ENCODE measurements at places on chromosomes 16 and 17. TPM values are rescaled to one million over a fixed set of nuclear protein-coding genes. Genes with fewer than 3 reads are reported as not detected.

DNA sequence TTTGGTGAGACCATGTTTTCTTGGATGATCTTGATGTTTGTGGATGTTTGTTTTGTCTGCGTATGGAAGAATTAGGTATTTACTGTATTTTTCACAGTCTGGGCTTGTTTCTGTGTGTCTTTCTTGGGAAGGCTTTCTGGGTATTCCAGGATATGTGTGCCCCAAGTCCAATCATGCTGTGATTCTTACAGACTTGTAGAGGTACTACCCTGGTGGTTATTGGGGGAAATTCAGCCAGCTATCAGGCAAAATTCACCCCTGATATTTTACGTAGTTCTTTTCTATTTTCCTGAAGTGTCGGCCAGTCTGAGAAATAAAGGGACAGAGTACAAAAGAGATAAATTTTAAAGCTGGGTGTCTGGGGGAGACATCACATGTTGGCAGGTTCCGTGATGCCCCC is 33.4 kb upstream of the ARL4D start:
- no peak for DNase-seq

- no peak for DNase-seq
Observed at GRCh38 chr16:84567286-84567962, 50.5 kb downstream of the COTL1 start.

GRCh38 chr16:2178321-2179106 is 17.9 kb downstream of the CASKIN1 start:
- no peak for DNase-seq

DNA sequence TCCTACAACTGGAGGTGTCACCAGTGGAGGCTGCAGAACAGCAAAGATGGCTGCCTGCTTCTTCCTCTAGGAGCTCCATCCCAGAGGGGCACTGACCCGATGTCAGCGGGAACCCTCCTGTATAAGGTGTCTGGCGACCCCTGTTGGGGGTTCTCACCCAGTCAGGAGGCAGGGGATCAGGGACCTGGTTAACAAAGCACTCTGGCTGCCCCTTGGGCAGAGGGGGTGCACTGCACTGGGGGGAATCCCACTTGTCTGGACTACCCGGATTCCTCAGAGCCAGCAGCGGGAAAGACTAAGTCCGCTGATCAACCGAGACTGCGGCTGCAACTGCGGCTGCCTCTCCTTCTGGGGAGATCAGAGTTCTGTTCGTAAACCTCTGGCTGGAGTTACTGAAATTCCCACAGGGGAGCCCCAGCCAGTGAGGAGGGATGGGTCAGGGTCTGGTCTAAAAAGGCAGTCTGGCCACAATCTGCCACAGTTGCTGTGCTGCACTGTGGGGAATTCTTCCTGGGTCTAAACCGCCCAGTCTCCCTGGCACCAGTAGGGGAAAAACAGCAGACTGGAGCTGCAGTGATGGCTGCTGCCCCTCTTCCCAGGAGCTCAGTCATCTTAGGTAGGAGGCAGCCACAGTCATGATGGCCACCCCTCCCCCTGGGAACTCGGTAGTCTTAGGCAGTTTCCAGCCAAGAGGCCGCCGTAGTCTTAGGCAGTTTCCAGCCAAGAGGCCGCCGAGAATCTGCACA is 213.4 kb downstream of the CYB561 start:
- DNase-seq, result no peak

DNA sequence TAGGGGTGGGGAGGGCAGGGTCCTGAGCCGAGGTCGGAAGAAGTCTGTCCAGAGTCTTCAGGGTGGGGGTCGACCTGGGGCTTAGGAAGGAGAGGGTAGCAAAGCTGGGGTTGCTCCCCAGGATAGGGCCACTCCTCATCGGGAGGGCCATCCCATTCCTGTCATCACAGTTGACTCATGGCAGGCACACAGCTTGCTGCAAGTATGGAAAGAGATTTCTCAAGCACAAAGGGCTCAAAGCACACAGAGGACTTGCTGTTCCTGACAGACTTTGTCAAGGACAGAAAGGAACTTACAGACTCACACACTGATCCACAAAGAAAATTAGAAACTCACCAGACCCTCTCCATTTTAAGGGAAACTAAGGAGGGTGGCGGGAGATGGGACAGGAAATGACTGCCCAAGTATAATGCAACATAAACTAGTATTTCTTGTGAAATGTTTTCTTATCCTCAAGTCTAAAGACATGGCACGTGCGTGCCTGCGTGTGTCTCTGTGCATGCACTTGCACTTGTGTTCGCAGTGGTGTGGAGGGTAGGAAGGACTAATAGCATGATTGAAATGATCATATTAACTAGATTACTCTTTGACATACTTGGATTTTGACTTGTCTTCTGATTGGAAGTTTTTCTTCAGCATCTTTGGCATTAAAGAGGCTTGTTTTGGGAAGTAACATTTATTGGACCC is 2.4 kb downstream of the AOC2 start:
- DNase-seq, result no peak

- DNase-seq, result no peak
Observed at GRCh38 chr16:67653128-67653788, 6.8 kb downstream of the ACD start.

DNA sequence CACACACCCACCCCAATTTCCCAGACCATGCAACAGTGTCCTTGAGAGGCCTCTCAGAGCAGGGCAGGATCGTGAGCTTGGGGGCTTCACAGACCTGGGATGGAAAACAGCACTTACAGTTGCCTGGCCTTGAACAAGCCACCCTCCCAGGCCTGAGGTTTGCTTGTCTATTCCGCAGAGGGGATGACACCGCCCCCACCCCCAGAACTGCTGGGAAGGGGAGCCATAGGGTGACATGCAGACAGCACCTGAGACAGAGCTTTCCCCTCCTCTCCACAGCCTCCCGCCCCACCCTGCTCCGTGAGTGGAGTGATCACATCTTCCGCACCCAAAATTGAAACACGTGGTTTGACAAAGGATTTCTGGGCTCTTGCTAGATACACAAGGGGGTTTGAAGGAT is 131.5 kb upstream of the TNRC6C start:
- no peak for DNase-seq

DNA sequence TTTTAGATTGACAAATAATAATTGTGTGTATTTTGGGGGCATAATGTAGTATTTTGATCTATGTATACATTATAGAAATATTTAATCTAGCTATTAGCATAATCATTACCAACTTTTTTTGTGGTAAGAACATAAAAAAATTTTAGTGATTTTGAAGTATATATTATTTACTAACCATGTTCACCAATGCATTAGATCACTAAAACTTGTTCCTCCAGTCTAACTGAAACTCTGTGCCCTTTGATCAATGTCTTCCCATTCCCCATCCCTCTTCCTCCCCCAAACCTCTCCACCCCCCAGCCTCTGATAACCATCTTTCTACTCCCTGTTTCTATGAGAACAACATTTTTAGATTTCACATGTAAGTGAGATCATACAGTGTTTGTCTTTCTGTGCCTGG is 8.5 kb downstream of the EFCAB13 start:
- DNase-seq, result no peak

DNA sequence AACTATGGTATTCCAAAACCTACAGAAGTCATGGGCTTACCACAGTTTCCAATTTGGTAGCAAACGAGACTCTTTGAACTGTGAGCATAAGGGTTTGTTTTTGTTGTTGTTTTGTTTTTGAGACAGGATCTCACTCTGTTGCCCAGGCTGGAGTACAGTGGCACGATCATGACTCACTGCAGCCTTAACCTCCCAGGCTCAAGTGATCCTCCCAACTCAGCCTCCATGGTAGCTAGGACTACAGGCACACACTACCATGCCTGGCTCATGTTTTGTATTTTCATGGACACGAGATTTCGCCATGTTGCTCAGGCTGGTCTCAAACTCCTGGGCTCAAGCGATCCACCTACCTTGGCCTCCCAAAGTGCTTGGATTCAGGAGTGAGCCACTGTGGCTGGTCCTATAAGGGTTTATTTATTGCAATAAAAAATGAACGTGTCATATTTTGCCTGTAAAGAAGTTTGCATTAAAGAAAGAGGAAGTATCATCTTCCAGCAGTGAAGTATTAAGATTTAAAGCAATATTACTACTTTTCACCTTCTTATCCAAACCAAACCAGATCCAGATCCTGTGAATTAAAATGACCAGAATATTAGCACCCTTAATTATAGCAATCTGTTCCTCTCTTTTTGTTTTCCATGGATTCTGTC is 37.2 kb downstream of the KCNJ2 start:
- no peak for DNase-seq

DNA sequence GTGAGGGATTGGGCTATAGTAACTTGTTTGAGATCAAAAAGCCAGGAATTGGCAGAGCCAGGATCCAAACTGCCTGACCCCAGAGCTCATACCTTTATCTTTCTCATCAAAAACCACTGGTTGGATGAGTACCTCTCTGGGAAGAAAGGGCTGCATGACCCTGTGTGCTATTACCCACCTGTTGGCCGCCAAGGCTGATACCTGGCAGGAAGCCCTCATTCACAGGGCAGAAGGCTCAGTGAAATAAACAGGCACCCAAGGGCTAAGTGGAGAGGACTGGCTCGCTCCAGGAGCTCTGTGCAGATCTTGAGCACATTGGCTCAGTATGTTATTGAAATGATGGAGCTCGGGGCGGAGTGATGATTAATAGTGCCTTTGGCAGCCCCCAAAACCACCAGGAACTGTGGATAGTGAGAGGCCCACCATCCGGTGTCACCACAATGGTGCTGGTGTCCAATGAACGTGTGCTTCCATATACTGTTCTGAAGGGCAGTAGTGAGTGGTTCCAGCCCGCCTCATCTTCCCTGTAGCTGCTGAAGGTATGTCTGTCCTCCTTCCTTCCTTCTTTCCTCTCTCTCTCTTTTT is 197.6 kb downstream of the MSI2 start:
- no peak for DNase-seq

GRCh38 chr17:4492721-4493561 is 5.7 kb upstream of the SPNS2 start:
- DNase-seq, result peak; percentile 51

- no peak for DNase-seq
Observed at GRCh38 chr17:48542698-48543106, 2.2 kb downstream of the HOXB2 start.

Gene VTN
- polyA plus RNA-seq, result 0.59 TPM

Gene SKAP1
- 64.4 TPM for polyA plus RNA-seq

Gene GINS2
- polyA plus RNA-seq, result 1.4 TPM

Gene MYH3
- 18.0 TPM for polyA plus RNA-seq

Gene OR2C1
- polyA plus RNA-seq, result 0.21 TPM
